ENCODE measurements at places on chromosomes 3 and 15.

DNA sequence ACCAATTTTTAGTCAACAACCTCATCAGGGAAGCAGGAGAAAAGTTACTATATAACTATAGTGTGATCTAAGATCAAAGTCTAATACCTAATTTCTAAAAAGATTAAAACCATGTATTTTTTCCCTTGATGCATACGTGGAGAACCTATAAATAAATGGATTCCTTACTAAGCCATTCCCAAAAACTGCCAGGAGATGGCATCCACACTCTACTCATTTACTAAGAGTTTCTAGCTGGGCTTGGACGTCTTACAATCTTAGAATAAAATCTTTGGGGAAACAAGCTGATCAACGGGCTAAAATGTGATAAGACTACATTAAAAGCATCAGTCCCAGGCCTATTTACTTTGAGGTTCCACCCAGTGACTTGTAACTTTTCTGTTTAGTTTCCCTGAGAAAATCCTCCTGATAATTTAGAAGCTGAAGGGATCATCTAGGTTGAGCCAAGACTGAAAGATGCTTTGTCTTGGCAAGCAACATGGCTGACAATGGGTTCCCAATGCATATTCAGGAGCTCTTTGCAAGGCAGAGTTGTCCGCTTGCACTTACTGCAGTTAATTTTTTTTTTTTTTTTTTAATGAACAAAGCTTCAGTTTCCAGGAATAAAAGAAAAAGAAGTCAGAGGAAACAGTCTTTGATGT lies 85.5 kb upstream of the FGF12 start:
- no peak for DNase-seq

GRCh38 chr3:101256511-101256910 lies 63.9 kb downstream of the IMPG2 start:
- no peak for DNase-seq

DNA sequence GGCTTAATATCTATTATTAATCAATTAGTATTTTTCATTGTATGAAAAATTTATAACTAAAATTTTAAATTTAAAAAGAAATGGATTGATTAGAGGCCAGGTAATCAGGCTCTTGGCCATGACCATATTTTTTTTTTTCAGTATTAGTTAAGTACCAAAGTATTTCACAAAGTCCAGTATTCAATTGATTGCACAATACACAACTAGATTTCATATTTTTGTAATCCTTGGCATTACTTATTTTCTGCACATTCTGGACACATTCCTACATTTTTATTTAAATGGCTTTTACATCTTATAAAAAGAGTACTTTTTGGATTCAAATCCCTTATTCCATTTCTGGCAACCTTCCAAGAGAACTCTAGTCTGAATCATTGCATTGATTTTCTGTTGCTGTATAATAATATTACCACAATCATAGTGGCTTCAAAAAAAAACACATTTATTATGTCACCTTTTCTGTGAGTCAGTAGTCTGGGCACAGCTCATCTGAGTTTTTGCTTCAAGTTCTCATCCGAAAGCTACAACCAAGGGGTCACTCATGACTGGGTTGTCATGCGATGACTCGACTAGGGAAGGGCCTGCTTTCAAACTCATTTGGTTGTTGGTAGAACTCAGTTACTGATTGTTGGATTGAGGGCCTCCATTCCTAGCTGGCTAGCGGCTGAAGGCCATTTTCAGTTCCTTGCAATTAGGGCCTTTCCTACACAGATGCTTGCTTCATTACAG lies 90.7 kb downstream of the CNTN6 start:
- no peak for DNase-seq

DNA sequence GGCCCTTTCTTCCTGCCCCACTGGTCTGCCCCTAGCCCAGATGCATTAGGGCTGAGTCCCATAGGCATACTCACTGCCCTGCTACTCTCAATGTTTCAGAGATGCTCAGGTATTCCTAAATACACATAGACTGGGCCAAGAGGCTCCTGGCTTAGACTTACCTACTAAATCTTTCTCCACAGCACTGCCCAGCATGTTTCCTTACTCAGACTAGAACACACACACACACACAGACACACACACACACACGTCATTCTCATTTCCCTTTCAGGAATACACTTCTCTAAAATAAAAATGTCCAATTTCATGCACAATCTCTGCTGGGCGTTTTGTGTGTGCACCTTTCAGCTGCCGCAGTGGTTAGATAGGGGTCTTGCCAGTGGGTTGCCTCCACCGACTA lies 175.7 kb downstream of the FAM43A start:
- DNase-seq, result no peak

DNA sequence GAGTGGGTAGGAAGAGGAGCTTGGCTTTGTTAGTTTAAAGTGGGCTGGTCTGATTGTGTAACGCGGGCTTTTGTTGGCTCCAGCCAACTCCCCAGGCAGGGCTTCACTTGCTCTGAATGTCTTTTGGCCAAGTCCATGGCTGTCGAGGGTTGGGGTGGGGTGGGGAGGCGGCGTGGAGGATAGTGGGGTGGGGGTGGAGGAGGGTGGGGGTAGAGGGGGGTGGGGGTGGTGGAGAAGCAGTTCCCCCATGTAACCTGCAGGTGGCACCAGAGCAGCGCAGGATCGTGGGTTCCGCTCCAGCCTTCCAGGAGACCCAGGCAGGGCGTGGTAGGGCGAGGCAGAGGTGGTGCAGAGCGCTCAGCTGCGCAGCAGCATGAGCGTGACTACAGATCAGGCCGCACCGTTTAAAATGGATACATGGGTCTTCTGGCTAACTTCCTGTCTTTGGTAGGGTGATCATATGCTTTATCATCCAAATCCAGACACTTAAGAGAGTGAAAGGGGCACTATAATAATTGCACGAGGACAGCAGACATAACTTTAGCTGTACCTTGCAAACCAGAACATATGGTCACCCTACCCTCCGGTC lies 28.3 kb downstream of the GOLGA6A start:
- DNase-seq, result peak; percentile 54

DNA sequence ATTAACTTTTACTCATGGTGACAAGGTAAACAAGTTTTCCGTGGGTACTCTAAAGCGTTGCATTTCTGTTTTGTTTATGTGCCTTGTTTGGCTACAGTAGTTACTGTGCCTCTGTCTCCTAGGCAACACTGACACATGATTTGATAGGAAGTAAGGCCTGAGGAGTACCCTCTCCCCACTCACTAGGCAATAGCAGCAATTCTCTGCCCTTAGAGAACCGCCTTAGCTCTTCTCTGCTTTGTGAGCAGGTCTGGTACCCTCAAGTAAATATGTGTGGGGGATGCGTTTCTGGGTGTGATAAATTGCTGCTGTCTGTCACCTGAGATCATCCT lies at the start of gene IL5RA:
Gene IL5RA (minus strand): TSS at position 76 of the 332 bp plus-strand sequence. CDS start 5,390 bp downstream, outside the sequence.
- no peak for DNase-seq

DNA sequence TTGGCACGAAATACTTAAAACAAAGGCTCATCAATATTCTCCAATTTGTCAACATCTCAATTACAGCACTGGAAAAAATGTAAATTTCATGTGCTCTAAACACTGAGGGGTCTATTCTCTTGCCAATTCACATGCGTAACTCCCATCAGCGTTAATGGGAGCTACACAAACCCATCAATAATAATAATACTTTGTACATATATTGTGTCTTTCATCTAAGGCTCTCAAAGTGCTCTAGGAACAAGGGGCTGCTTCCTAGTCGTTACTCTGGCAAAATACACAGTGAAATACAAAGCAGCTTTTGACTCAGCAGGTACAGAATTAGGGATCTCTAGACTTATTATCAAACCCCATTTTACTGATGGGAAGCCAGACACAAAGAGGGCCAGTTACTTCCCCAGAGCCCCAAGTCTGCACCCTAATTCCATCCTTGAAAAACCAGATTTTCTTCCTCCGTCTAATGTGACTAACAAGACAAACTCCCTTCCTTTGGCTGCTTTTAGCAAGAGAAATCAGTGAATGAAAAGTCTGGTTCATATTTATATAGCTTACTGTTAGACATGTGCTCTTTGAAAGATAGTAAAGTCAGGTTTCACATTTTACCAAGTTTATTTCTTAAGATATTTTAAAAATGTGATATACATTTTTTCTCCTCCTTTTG lies 20.0 kb downstream of the MEIS2 start:
- no peak for DNase-seq

All from activated T-cell treated with anti-CD3 and anti-CD28 coated beads for 1 hour (primary cell).